Astrocyte of the cerebellum (primary cell): ENCODE measurements at places on chromosomes 2 and 18.

GRCh38 chr2:45404807-45405297 lies 206.2 kb downstream of the SRBD1 start:
- DNase-seq: no peak

GRCh38 chr2:208017721-208018120 lies 7.6 kb downstream of the PLEKHM3 start:
- DNase-seq: no peak

DNA sequence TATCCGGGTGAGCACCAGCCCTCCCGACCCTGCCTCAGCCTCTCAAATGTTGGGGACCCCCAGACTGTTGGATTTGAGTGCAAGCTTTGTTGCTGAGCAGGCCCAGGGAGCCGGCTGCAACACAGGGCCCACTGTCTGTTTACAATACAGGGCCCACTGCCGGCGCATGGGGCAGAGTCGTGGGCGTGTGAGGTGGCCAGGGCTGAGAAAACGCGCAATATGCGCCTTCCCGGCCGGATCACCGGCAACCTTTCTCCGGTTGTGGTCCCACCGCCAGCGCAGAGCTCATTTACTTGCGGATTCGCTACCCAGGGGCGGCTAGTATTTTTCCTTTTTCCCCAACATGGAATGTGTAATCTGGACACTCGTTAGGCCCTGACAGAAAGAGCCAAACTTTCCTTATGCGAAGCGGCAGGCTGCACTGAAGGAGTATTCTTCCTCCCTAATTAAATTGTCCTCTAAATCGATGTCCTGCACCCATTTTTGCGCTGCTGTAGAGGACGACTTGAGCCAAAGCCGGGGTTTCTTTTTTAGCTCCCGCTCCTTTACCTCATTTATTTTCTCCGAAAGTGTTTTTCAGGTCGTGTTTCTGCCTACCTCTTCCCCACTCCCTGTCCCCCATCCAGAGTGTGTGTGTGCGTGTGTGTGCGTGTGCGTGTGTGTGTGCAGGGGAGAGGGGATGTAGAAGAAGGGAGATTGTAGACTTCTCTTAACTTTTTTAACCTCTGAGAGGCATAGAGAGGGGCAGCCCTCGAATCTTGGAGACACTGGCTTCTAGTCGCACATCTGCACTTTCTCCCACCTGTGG lies 2.7 kb downstream of the OTX1 start:
- DNase-seq: no peak

DNA sequence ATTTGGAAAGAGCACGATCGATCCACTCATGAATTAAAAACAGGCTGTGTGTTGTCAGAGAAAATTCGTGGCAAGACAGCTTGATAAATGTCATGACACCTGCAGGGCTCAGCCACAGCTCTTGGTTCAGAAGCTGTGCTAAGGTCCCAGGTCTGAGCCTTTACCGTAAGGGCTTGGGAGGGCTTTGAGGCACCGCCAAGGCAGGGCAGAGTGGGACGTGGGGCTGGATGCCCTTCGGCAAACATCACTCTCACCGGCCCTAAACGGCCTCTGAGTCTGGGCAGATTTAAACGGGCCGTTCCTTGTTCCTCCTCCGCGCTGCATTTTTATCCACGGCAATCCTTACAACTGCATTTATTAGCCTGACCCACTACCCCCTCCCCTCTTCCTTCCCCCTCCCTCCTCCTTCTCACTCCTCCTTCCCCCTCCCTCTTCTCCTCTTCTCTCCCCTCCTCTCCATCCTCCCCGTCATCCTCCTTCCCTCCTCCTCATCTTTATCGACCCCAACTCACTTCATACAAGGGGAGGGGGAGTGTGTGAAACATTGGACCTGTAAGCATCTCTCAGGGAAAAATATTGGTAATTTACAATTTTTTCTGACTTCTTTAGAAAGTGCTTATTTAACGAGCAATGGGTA lies 33.9 kb downstream of the MBP start:
- no peak for DNase-seq

- no peak for DNase-seq
Observed at GRCh38 chr2:172270278-172271079, 156.9 kb upstream of the ITGA6 start.

DNA sequence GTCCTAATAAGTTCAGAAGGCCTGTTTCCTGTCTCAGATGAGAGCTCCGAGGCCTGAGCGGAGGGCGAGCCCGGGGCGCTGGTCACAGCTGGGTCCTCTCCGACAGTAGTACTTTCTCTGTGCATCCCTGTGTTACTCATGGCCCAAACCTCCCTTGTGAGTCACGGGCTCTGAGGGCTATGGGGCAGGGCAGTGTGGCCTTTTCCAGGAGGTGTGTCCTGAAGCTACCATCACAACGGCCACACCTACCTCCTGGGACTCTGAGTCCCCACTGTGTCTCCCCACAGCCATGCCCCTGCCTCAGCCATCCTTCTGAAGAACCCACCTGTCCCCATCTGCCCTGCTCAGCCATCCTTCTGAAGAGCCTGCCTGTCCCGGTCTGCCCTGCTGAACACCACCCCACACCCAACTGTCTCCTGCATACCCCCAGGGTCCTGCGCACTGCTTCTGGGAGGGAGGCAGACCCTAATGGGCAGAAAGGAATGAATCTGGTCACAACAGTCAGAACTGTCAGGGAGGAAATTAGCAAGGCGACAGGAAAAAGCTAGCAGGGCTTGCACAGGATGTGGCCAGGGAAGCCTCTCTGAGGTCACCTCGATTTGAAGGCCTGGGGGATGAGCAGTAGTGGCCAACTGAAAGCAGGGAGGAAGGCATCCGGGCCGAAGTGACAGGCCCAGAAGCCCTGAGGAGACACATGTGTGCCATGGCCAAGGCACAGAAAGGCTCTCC lies 145.4 kb upstream of the RIOK3 start:
- DNase-seq: no peak

DNA sequence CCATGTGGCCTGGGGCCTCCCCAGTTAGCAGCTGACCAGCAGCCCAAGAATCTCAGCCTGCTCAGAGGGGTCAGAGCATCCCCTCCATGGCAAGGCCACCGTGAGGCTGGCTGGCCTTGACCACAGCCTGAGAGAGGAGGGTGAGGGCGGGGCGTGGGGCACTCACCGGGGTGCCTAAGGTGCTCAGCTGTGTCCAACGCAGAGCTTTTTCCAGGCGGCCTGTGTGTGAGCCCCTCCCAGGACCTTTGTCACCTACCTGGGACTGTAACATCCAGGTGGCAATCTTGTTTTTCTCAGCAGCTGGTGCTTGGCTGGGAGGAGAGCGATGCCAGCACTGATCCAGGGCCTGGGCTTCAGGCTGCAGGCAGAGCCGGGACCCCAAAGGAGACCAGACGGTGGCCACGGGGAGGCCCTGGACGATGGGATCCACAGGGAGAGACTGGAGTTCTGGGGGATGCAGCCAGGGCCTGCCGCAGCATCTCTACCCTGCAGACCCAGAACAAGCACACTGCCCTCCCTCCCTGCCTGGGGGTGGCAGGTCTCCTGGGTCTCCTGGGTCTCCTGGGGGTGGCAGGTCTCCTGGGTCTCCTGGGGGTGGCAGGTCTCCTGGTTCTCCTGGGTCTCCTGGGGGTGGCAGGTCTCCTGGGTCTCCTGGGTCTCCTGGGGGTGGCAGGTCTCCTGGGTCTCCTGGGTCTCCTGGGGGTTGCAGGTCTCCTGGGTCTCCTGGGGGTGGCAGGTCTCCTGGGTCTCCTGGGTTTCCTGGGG lies 12.3 kb downstream of the SNED1 start:
- DNase-seq: no peak

DNA sequence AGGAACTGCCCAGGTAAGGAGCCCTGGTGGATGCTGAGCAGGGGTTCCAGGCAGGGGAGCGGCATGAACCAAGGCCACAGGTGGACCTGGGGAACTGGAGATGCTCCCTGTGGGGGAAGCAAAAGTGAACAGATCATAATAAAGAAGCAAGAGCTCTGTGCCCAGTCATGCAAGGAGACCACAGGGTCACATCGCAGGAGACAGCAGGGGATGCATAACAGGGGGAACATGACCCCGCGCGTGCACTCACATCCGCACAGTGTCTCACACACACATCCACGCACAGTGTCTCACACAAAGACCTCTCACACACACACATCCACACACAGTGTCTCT lies 473.3 kb upstream of the HS6ST1 start:
- DNase-seq: no peak

- DNase-seq: no peak
Observed at GRCh38 chr2:180442860-180443644, 436.0 kb upstream of the CWC22 start.

DNA sequence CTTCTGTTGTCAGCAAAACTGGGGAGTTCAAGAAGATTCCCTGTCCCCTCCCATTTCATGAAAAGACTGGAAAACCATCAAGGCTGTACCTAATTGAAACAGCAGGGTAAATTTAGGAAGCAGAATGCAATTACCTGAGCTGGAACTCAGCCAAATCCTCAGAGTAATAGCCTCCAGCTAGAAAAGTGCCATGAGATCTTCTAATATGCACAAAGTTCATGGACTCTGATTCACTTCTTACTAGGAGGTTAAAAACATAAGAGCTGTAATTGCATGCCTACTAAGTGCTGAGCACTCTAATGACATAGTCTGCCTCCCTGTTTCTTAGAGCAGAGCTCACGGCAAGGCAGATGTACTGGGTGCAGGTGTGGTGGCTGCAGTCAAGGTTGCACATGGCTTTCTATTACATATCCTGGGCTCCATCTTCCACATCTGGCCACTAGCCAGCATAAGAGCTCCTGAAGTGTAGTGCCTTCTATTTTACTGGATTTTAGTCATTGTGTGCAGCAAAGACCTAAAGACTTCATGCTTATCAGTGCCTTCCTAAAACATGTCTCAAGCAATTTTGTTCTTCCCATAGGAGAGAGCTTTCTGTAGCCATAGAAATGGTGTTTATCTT lies 341.7 kb downstream of the PTPRM start:
- DNase-seq: no peak

- no peak for DNase-seq
Observed at GRCh38 chr2:149346272-149346671, 15.9 kb downstream of the LYPD6 start.

DNA sequence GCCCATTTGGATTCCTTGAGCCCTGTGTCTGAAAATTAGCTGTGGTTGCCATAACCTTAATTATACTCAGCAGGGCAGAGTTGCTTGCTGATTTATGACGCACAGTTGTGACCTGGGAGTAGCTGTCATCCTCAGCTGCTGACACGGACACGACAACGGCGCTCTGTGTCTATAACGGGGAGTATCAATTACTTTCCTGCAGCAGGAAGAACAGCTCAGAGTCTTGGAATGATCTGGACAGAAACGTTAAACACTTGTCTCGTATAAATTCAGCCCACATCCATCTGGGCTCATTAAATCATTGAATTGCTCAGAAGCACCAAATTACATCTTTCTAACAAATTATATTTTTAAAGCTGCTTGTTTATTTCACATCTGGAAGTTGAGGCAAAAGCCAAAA lies 116.3 kb downstream of the SEPTIN10 start:
- DNase-seq: no peak

- DNase-seq: peak; percentile 61
Observed at GRCh38 chr2:84487298-84487996, 28.4 kb upstream of the SUCLG1 start.

GRCh38 chr2:28639836-28640235 lies 111.8 kb upstream of the PPP1CB start:
- DNase-seq: no peak

- DNase-seq: no peak
Observed at GRCh38 chr18:49460976-49461601, 644 bp upstream of the DYM start.

GRCh38 chr18:34915046-34915445 lies 126.2 kb upstream of the MAPRE2 start:
- DNase-seq: no peak

DNA sequence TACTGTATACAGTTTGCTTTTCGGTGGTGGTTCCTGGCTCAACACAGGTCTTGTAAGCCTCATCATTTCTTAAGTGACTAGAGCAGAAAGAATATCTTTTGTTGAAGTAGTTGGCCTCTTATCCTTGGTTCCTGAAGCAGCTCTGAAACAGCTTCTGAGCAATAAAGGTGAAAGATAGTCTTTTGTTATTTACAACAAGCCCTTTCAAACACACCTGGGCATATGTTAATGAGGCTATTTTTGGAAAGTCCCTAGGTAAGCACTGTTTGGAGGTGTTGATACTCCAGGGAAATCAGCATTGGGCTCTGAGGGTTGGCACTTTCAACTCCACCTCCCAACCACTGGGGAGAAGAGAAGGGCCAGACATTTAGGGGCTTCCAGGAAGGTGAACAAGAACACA lies 211.0 kb downstream of the MCFD2 start:
- no peak for DNase-seq

- no peak for DNase-seq
Observed at GRCh38 chr2:88077080-88077479, 9.5 kb downstream of the SMYD1 start.

DNA sequence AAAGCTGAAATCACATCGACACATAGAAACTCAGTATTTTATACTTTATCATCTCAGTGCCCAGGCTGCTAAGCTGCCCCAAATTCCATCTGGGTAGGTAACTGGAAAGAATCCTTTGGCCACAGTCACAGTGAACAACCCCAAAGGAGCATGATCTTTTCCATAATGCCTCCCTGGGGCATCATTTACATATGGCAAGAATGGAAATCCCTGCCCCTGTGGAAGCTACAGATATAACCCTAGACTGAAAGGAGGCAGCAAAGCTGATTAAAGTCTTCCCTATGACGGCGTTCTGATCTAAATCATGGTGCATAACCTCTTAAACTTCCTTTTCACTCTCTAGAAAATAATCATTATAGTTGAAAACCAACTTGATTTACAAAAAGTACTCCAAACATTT lies 41.5 kb downstream of the MAP3K19 start:
- no peak for DNase-seq

- DNase-seq: no peak
Observed at GRCh38 chr2:162908567-162908966, 70.0 kb upstream of the KCNH7 start.

DNA sequence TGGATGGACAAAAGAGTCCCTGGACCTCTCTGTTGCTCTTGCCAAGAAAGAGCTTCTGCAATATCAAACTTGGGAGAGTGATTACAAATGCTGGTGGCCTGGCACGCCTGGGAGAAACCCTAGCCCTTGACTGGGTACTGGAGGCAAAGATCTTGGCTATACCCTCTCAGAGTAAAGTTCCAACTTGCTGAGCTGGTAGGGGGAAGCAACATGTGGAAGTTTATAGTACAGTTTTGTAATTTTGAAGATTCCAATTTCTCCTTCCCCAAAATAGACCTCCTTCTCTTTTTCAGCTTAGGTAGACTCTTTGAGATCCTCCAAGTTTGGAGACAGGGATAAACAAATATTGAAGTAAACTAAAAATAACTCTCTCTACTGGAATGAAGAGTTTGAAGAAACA lies 645.3 kb downstream of the NR4A2 start:
- DNase-seq: no peak
